ENCODE measurements at places on chromosomes 1 and 21.

DNA sequence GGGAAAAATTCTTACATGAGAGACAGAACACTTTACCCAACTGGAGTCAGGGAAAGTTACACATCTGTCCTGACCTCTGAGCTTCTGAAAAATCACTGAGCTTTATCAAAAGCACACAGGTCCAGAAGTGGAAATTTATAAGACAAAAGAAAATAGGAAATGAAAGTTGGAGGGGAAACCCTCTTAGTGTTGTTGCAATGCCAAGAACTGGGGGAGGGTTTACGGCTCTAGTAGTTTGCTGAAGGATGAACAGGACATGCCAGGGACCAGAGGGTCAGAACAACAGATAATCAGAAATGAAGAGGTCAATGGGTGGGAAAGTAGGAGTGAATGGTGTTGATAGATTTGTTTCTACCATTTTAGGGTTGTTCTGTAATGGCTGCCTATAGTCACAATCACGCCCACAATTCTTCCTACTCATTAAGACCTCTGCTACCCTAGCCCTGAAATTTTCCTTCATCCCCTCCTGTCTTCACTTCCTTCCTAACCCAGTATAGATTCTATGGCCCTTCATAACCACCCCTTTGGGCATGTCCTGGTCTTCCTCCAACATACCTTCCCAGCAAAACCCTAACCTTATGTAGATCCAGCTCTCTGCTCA, 30.3 kb upstream of the FMOD start:
- no peak for DNase-seq

GRCh38 chr1:181504399-181504842, 21.1 kb downstream of the CACNA1E start:
- peak; percentile 15 for DNase-seq

DNA sequence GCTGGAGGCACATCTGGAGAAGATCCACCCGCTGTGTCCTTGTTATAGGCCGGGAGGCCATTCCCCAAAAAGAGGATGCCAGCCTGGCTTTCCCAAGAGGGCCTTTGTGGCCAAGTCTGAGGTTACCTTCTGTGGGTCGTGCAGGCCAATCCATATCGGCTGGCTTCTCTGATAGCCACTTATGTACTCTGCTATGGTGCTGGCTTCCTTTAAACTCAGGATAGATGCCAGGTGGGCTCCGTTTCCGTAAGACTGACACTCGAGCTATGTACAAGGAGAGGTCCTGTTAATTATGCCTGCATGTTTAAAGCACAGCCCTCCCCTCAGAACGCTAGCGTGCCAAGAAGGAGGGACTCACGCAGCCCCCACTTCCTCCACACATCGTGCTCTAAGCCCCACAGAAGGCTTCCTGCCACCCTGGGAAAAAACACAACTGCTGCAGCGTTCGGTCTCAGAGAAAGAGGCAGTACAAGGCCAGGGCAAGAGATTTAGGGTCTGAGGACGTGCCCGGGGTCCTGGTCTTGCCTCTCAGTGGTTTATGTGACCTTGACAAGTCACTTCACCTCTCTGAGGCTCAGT, 11.6 kb downstream of the REG4 start:
- no peak for DNase-seq

GRCh38 chr1:35876988-35877387, 6.0 kb upstream of the AGO1 start:
- DNase-seq: no peak

GRCh38 chr21:34351786-34352241, 12.0 kb upstream of the KCNE2 start:
- peak; percentile 48 for DNase-seq

DNA sequence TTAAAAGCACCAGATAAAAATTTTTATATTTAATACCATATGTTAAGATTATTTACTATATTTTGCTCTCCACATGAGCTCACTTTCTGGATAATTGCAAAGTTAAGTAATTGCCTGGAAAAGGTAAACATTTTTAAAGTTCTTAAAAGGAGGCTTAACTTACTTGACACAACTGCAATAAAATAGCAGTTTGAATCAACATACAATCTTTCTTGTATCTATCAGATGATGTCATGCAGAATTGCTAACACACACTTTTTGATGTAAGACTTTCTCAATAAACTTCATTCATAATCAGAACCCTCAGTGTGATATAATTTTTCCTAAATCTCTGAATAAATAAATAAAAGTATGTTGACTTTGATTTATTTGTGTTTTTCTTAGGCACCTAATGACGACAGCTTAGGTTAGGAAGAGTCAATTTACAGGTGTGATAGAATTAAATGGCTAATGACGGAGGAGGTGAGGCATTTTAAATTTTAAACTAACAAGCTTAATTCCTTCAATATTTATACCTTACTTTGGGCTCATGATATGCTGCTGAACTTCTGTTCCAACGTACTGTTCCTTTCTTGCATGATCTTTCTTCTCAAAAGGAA, 99.5 kb downstream of the LYPLAL1 start:
- DNase-seq: no peak

- DNase-seq: no peak
Measured at GRCh38 chr1:155976062-155976912, 2.1 kb downstream of the ARHGEF2 start.

DNA sequence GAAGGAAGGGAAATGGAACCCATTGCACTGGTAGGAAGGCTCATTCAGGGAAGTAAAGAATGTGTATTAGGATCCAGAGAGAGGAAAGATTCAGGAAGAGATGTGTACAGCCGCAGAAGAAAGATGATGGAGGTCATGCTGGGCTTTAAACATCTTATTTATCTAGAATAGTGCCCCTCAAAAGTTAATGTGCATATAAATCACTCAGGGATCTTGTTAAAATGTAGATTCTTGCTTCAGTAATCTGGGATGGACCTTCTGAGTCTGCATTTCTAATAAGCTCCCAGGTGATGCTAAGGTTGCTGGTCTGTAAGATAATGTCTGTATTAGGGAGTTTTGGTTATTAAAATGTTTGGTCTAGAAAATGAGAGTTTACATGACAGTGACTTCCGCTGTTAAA, 46.3 kb downstream of the ADGRL2 start:
- no peak for DNase-seq

- DNase-seq: no peak
Measured at GRCh38 chr1:119981986-119982815, 85.9 kb upstream of the ADAM30 start.

- DNase-seq: no peak
Measured at GRCh38 chr1:209883341-209883971, 54.6 kb upstream of the SYT14 start.

DNA sequence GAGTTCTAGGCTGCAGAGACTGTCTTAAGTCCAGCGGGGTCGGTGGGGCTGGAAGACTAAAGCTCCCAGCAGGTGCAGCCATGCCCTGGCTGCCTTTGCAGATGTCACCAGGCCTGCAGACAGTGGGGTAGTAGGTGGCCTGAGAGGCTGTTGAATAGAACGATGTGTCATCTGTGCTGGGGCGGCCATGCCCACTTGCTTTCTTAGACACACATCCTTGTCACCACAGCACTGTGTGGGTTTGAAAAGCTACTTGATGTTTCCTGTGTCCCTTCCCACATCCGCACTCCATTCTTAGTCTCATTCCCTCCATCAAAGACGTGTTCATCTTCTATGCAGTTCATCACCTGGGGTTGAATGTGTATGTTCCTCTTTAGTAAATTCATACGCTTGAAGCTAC, 184.5 kb upstream of the TMEM51 start:
- DNase-seq: no peak

- no peak for DNase-seq
Measured at GRCh38 chr1:42982641-42983040, 24.0 kb upstream of the SLC2A1 start.

DNA sequence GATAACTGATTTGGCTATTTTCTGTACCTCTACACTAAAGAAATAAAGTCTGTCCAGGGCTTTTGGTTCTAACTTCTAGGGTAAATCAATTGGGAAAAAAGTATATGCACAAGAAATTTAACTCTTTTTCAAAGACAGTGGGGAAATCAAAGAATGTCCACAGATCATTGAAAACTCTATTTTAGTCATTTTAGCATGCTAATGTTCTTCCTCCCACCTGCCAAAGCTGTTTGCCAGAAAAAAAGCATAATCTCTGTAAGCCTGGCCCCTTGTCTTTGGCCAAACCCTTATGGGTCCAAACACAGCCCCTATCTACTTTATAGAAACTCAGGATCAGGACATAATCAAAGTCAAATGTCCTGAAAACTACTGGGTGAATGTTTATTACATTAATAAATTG, 302.2 kb upstream of the ESRRG start:
- DNase-seq: no peak

GRCh38 chr1:238658763-238659162, 727.6 kb upstream of the CHRM3 start:
- peak; percentile 46 for DNase-seq

GRCh38 chr1:222817529-222817928, 2.7 kb downstream of the DISP1 start:
- peak; percentile 76 for DNase-seq

DNA sequence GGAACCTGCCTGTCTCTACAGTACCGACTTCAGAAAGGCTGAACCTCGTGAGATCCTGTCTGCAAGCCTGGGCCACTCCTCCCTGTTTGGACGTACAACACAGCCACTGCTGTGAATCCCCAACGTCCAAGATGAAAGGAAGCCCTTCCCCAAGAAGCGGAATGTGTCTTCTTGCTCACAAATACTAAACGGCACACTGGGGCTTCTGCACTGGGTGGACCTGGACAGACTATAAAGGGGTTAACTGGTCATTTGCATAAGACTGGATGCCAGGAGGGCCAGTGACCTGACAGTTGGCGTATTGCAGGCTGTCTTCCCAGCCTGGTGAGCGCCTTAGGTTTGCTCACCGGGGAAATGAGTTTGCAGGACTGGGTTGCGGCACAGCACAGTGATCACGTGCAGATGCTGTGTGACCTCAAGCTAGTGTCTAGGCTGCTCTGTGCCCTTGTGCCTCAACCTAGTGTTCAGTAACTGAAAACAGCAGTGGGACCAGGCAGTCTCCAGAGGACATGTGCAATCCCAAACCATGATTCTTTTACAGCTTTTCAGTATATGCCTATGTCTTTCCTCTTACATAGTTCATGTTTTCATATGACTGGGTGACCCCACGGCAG, 19.5 kb upstream of the AJAP1 start:
- DNase-seq: no peak

DNA sequence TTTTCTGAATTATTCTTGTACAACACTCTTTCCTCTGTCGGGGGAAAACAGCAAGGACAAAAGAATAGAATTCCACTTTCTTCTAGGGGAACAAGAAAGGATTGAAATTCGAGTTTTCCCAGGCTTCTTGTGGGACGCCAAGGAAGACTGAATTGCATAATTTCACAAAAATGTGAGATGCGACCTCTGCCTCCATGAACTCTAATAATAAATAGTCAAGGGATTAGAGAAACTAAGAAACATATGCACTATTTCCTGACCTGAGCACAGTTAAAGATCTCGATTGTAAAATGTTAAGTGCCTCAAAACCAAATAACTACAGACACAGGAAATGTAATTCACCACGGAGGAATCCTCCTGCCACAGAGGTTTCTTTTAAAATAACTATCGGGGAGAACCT, 117.3 kb upstream of the MARK1 start:
- peak; percentile 15 for DNase-seq

DNA sequence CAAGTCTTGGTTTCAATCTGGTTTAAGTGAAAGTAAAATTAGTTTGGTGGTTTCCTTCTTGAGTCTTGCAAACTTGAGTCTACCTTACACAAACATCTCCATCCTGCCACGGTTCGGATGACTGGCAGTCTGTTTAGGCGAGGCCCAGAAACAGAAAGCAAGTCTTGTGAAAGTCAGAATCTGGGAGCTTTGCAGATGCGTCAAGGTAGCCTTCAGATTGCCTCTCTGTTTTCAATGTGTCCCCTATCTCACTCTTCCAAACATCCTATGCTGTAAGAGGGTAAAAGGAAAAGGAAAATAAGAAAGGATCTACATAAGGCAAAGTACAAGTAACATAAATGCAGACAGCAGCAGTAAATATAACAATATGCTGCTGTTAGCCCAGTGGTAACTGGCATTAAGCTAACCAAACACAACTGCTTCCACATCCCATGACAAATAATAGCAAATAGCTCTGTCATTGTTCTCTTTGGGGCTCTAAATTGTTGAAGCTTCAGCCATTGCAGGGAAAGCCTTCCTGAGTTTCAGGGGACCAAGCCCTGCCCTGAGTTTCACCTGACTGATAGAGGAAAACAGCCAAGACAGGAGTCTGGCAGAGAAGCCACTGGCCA, 26.2 kb upstream of the C1orf105 start:
- DNase-seq: no peak

GRCh38 chr1:153816283-153816889, 41.2 kb downstream of the SLC27A3 start:
- DNase-seq: no peak

- no peak for DNase-seq
Measured at GRCh38 chr1:201925981-201926645, 20.2 kb downstream of the LMOD1 start.

DNA sequence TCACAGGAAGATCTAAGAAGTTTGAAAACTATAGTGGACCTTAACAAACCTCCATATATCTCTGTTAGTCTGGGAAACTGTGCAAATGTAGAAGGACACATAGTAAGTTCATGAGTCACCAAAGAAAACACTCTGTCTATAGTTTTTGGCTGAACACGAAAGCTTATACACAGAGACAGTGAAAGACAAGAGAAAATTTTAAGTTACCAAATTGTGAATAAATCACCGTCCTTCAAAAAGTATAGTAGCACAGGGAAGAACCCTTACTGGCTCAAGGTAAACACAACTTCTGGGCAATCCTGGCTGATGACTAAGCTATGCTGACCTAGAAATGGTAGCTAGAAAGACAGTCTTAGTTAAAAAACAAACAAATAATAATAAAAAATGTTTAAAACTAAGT, 1057.9 kb downstream of the AMY1C start:
- no peak for DNase-seq

DNA sequence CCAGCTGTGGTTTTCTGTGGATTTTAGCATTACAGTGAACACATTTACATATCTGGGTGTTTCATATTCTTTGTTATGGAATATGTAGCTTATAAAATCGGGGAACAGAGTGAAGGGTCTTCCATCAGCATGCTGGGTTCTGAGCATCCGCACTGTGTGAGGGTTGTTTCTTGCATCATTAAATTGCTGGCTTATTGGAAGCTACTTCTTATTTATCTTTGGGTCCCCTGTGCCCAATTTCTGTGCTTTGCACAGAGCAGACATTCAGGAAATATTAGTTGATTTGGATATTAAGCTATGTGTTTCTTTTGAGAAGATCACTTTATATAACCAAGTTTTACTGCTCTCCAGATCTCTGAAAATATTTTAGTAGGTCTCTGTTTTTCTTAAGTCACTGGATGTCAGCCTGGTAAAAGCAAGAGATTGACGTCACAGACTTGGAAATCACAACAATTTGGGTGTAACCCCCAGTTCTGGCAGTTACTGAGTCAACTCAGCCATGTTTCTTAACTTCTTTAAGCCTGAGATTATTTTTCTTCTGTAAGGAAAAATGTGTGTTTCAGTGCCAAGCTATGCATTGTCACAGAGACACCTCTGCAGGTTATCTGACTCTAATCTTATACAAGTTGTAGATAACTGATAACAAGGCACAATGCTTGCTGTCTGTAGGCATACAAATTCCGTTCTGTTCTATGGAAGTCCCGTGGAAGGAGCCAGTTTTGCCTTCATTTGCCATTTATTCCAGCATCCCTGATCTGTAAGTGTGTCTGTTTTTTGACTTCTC, 258.3 kb upstream of the KAZN start:
- no peak for DNase-seq
